Stimulated activated CD8-positive, alpha-beta memory T cell treated with anti-CD3 and anti-CD28 coated beads, Interleukin-4, amount 100 ng/mL, for 1 hour (primary cell): ENCODE measurements at places on chromosomes 11 and 22.

- DNase-seq = no peak
Measured at GRCh38 chr22:30928401-30928800, 40.2 kb downstream of the MORC2 start.

DNA sequence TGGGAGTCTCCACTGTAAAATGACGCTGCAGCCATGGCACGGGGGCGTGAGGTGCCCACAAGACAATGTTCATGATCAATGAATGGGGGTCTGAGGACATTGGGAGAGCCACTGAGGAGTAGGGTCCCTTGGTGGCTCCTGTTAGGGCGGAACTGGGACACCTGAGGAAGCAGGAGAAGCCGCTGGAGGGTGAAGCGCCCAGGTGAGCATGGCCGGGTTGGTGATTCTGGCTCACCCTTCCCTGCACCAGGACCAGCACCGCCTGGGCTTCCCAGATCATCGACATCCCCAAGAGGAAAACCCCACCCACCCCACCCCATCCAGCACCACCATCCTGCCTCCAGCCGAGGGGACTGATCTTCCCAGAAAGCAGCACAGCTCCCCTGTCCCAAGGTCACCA lies 30.6 kb downstream of the SHANK2 start:
- no peak for DNase-seq

DNA sequence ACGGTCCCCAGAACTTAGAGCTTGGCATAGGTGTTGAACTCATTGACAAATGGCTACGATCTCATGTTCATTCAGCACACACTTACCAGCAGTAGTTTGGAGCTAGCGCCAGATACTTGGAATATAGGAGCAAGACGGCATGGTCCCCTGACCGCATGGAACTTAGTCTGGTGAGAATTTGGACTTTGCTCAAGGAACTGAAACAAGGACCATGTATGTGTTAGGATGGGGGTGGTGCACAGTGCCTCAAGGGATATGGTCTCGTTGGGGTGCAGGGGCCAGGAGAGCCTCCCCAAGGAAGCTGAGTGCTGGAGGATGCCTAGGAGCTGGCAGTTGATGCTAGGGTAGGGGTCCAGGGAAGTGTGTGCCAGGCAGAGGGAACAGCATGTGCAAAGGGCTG lies 119.2 kb downstream of the KIAA1671 start:
- DNase-seq = no peak

DNA sequence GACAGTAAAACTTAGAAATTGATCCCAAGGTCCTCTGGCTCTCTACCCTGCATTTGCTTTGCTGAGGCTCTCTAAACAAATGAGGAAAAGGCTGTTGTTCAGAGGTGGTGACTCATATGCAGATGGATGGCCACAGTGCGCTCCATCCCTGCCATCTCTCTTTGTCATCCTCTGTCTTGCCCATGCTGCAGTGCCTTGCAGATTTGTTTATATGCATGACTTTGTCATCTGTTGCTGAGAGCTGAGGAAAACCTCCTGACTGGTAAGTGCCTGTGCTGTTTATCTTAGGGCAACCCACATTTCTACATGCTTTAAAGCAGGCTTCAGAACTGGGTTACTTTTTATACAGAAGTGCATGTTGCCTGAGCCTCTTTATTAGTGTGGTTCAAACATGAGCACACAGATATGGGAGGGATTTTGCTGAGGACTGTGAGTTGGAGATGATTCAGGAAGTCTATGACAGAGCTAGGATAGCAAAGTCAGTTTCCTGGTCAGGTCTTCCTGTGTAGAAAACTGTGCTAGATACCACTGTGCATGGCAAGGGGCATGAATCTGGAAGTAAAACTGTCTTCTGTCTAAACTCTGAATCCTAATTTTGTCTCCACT lies 57.4 kb downstream of the JAM3 start:
- no peak for DNase-seq

DNA sequence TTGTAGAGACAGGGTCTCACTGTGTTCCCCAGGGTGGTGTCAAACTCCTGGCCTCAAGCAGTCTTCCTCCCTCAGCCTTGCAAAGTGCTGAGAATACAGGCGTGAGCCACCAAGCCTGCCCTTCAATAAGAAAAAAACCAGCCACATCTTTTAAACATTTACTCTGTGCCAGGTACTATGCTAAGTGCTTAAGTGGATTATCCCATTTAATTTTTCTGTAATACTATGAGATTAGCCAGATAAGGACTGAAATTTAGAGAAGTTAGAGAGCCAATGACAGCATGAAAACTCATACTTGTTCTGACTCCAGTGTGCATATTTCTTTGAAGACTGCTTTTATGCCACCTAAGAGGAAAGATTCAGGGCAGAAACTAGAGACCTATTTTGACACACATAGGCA lies 35.7 kb downstream of the PPME1 start:
- DNase-seq = no peak

GRCh38 chr22:42303396-42304323 lies 33.2 kb upstream of the TCF20 start:
- DNase-seq = no peak

GRCh38 chr22:41028841-41029240 lies 63.6 kb upstream of the EP300 start:
- no peak for DNase-seq

GRCh38 chr22:37043828-37044538 lies 7.6 kb upstream of the KCTD17 start:
- DNase-seq = no peak

DNA sequence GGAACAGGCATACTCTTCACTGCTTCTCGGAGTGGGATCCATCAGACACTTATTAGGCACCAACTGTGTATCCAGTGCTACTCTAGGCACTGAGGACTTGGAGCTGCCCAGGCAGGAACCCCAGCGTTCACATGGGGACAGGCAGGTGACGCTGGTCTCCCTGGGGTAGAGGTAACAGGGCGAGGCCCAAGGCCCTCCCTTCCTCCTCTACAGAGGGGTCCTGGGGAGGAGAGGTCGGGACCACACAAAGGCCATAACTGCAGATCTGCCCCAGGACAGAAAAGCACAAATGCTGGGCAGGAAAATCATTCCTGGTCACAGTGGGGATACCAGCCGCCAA lies 262.2 kb downstream of the BRD1 start:
- no peak for DNase-seq

DNA sequence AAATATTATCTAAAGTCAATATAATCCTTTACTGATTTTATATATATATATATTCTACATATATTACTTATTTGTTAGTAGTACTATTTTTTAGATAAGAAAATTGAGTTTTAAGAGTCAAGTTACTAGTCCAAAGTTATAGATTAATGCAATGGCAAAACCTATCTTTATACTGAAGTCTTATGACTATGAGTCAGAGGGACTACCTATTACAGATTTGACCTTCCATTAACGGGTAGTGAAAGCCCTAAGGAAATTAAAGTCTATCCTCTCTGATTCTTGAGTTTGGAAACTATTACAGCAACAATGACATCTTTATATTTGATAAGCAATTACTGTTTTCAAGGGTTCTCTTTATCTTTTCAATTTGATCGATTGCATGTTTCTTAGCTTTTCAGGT lies 315.8 kb downstream of the CASP12 start:
- DNase-seq = no peak

DNA sequence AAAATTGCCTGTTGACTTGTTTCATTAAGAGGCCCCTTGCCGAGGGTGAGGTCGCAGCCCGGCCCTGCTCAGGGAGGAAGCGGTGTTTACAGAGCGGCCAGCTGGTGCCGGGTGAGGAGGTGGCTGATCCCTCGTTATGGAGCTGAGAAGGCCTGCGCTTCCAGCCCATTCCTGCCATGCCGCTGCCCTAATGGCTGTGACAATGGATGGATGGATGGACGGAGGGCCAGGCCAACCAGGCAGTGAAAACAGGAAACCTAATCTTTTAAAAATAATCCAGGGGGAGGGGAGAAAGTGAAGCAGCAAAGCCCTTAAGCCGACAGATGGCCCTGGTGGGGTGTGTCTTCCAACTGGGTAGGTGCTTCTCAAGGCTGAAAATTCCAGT lies 38.5 kb downstream of the BCR start:
- DNase-seq = no peak

GRCh38 chr11:15195454-15196200 lies 80.9 kb downstream of the INSC start:
- no peak for DNase-seq

DNA sequence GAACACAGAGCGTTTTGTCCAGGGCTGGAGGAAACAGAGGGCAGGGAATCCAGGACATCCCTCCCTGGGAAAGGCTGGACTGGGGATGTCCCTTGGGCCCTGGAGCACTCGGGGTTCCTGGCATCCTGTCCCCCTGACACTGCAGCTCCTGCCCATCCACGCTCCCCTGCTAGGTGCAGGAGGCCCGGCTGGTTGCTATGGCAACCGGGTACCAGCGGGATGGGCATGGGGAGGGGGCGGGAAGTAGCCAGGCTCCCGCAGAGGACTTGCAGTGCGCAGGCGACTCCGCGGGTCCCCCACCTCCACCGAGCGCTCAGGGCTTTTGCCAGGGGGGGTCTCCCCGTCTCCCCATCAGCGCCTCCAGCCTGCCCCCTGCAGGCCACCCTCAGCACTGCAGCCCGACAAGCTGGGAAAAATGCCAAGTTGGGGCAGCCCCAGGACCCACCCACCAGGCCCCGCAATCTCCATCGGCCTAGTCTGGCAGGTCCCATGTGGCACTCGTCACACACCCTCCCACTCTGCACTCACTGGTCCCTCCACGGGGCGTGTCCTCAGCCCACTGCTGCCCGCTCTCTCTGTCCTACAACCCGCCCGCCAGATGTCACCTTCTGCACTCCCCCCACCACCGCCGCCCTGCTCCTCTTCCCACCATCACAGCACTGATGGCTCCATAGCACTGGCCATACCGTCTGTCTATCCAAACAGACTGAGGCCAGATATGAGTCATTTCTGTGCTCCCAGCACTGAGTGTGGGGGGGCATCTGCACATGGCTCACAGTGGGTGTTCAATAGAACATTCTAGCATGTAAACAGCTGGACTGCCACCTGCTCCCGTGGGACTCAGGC lies 31.5 kb downstream of the KIAA0930 start:
- DNase-seq = no peak

DNA sequence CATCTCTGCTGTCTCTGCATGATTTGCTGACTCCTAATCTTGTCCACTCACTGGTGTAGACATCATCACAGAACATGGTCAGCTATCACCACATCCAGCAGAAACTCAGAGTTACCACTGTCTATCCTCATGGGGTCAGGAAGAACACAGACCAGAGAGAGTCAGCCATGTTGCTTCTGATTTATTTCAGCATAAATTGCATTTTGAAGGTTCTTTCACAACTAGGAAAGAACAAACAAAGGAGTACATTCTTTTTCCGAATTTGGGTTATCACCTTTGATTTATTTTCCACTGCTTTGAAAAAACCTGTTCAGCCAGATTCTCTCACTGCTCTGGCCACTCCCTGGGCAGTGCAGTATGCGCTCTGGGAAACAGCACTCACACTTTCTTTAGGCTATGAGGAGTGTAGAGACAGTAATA lies 172.0 kb upstream of the MTMR2 start:
- no peak for DNase-seq

GRCh38 chr11:70131606-70132190 lies 53.6 kb downstream of the ANO1 start:
- no peak for DNase-seq

- no peak for DNase-seq
Measured at GRCh38 chr11:13446444-13446843, 16.6 kb downstream of the BTBD10 start.

GRCh38 chr11:10017050-10017449 lies 277.0 kb downstream of the SBF2 start:
- no peak for DNase-seq

DNA sequence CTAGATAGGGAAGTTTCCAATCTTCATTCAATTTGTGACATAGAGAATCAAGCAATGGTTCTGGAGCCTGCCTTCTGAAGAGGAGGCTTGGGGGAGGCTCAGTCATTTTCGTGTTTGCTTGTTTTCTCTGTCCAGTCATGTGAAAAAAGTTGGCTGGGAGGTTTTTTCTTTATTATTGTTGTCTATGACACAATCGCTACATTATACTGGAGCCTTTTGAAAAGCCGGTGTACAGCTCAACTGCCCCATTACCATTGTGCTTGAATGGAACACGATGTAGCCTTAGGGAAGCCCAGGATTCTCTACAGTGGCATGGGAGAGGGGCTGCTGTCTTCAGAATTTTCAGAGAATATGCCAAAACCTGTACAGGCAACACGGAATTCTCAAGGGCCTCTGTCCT lies 57.9 kb upstream of the NCAM1 start:
- DNase-seq = no peak

DNA sequence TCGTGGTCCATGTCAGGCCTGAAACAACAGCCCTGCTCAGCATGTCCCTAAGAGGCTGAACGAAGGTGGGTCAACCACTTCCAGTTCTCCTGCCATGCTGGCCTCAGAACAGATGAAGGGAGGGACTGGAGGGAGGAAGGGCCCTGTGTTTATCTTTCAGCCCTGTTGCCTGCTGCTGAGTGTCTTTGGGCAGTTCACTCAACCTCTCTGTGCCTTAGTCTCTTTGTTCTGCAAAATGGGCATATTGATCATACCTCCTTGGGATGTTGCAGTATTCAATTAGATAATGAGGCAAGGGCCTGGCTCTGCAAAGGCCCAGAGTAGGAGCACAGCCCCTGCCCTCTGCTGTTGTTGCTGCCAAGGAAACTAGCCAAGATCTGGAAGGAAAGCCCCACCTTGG lies 207.5 kb downstream of the MN1 start:
- no peak for DNase-seq

DNA sequence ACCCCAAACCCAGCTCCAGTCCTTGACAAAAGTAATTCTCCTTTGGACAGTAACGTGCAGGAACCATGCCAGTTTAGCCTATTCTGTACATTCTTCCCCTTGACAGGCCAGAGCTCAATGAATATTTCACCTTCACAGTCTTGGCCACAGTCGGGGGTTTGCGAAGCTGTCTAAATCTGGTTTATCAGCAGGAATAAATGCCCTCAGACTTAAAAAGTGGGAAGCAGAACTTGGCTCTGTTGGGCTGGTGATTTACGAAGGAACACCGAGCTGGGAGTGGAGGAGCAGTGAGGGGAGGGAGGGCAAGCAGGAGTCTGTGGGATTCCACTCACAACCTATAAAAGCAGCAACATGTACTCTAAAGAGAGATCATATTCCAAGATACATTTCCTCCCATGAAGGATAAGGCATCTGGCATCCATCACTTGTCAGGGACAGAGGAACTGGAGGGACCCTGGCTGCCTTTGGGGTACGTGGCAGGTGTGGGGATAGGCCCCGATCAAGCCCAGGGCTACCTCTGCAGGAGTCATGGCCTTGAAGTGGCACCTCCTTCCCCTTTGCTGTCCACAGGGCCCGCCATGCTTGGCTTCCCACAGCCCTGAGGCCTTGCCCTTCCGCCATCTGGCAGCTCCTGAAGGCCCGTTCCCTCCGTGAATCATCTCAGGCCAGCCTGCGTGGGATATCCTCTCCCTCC lies 154.3 kb downstream of the ADAMTS15 start:
- no peak for DNase-seq

- DNase-seq = no peak
Measured at GRCh38 chr11:44815917-44816456, 89.2 kb downstream of the TSPAN18 start.

- no peak for DNase-seq
Measured at GRCh38 chr11:15468466-15468865, 353.7 kb downstream of the INSC start.

DNA sequence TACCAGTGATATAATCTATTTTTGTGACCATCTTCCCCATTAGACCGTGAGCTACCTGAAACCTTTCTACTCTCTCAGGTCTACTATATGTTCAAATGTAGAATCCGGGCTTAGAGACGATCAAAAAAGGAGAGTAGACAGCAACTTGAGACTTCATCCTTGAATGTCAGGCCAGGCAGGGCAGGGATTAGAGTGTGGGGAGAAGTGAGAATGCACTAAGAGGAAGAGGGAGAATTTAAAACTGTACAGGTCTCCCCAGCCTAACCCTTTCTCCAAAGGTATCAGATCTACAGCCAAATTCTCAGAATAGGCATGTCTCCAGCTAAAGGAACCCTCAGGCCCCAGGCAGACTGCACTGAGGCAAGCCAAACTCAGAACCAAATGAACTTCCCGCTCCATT lies 935 bp downstream of the LAMTOR1 start:
- DNase-seq = no peak
